ENCODE measurements at places on chromosomes 11 and 22.
A peak's percentile ranks its signal among the peaks of the same experiment; 100 is the strongest.

DNA sequence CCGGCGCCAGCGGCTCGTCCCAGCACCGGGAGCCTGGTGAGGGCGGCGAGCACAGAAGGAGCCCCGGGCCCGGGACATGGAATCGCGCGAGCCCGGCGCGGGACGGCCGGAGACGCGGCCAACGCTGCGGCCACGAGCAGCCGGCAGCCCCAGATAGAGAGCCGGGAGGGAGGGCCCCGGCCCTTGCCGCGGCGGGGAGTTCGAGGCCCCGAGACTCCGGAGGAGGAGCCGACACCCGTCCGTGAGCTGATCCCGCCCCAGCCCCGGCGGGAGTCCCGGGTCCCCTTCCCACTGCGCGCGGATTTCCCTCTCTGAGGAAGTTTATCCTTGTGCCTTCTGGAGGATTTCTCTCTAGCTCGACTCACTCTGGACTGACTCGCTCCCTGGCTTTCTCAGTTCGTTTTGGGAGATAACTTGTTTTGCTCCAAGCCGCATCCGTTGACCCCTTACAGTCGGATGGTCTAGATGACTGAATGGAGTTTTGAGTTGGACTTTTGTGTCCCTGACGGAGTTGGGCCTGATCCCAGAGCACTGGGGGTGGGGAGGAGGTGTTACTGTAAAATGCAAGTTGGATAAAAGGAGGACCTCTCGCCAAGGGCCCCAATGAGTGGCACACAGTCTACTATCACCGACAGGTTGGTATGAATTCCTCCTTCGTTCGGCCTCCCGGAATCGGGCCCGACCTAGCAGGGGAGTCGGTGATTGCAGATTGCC is 585 bp downstream of the ARHGEF12 start:
- peak; percentile 40 for DNase-seq

- DNase-seq = no peak
Observed at GRCh38 chr11:17986007-17986710, 26.7 kb downstream of the SERGEF start.

DNA sequence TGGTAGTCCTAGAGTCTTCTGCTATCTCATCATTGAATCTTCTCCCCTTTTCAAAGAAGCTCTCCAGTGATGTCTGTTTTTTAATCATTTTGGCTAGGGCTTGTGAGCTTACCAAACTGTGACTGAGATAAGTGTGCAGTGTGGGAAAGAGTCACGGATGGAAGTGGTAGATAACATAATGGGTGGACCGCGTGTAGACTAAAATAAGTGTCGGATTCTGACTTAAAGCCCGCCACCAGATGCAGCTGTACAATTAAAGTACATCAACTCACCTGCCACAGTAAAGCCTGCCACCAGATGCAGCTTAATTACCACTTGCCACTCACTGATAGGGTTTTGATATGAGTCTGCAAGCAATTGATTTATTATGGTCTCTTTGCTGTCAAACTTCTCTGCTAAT is 581.5 kb downstream of the LRRC4C start:
- no peak for DNase-seq

DNA sequence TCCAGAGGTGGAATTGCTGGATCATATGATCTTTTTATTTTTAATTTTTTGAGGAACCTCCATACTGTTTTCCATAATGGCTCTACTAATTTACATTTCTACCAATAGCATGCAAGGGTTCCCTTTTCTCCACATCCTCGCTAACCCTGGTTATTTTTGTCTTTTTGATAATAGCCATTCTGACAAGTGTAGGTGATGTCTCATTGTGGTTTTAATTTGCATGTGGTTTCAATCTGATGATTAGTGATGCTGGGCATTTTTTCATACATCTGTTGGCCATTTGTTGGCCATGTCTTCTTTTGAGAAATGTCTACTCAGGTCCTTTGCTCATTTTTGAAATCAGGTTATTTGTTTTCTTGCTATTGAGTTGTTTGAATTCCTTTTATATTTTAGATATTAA is 15.4 kb upstream of the OR4D5 start:
- no peak for DNase-seq

- DNase-seq = no peak
Observed at GRCh38 chr22:46800102-46800857, 37.8 kb downstream of the TBC1D22A start.

DNA sequence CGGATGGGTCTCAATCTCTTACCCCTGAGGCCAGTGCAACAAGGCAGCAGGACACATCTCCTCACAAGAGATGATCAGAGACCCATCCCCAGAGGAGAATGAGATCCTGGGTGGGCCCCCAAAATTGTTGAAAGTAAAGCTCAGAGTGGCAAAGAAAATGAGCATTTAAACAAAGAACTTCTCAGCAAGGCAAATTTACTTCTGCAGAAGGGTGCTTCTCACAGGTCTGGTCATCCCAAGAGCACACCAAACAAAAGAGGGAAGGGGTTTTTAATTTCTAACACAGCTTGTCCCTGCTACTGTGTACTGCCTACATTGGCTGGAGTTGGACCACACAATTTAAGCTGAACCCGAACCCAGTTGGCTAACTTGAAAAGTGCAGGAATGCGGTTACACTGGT is 1628.6 kb upstream of the RAG2 start:
- DNase-seq = no peak

DNA sequence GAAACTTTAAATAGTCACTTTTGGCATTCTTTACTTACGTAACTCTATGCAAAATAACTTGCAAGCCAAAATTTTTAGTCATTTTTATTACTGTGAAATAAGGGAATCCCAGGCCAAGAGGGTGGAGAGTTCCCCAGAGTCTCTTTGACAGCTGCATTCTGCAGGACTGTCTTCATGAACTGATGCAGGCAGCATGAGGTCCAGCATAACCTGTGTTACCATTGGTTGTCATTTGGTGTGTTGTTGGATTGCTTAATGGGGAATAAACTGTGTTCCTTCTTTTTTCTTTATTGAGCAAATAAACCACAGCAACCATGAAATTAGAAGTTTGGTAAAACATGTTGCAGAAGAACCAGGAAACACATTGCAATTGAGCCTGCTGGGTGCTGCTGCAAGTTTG is 24.6 kb downstream of the MMP27 start:
- DNase-seq = no peak

DNA sequence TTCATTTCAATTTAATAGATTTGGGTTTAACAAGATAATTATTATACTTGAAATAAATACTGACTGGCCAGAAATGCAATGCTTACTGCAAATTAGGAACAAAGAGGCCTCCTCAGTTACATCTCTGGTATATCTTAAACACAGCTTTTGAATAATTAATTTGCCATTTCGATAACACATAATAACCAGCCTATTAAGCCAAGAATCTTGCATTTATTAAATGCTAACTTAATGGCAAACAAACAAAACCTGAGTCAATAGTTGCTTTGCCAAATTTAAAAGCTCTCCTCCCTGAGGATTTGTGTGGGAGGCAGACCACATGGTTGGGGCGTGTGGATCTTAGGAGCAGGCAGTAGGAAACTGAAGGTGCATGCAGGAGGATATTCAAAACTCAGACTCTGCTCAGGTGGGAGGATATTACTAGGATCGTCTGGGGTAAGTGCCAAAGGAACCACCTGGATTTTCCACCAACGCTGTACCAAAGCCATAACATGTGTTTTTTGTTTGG is 17.9 kb upstream of the FJX1 start:
- DNase-seq = no peak

GRCh38 chr11:19526119-19526518 is 186.5 kb upstream of the NAV2 start:
- no peak for DNase-seq

DNA sequence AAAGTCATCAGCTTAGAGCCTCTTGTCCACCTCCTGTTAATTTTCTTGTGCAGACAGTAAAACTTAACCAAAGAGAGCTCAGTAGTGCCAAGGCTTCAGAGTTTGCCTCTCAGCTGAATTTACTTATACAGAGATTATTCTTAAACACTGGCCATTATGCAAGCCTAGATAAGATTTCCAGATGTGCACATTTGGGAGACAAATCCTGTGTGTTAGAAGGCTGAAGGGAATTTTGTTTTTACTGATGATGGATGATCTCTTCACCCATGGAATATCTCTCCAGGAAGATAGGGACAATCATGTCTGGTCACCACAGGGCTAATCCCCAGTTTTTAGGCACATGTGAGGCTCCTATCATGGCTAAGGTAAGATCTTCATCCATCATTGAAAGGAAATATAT is 157.6 kb upstream of the FAT3 start:
- no peak for DNase-seq

DNA sequence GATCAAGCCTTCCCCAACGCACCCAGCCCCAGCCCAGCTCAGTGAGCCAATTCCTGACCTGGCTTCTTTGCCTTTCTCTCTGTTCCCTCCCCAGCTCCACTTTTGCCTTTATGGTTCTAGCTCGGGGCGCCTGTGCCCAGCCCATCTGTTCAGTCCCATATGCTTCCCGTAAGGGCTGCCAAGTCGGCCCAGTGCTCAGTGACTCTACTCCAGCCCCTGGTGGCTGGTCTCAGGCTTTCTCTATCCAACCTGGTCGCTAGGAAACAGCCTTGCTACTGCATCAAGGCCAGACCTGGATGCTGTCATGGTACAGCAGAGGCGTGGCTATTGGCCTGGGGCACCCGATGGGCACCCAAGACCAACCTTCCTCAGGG is 178.0 kb downstream of the DSCAML1 start:
- no peak for DNase-seq

GRCh38 chr11:132942611-132943356 is 589.5 kb downstream of the OPCML start:
- peak; percentile 38 for DNase-seq

DNA sequence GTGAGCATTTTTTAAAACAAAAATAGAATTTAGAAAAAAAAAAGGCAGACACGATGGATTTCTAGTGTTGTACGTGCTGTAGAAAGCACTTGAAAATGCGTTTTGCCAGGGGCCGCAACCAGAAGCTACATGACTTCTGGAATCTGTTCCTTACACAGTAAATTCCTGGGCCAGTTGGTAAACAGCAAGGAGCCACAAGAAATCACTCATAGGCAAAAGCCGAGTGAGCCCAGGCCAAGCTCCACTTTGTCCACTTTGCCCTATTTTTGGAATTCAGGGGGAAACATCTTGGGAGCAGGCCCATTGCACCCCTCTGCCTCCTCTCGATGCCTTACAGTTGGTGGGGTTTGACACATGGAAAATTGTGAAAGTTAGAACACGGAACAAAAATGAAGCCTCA is 4.1 kb upstream of the CELSR1 start:
- no peak for DNase-seq

DNA sequence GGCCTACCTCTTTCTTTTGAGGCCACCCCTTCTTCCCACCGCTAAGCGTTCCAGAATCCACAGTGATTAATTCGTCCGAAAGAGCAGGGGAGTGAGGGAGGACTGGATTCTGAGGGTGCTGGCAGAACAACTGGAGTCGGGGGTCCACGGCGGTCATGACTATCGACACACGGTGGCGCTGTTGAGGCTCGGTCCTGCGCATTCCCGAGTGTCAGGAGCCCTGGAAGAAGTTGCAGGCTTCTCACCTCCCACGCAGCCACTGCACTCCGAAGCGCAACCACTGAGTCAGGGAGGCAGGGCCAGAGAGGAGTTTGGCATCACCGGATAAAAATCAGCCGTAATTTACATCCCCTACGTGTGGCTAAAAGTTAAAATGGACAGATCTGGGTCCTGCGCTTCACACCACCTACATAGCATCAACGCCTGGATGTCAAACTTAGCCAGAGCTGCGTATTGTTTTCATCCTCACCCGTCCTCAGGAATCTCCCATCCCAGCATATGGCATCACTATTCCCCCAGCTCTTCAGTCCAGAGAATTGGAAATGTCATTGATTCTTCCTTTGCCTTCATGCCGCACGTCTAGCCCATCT is 10.7 kb upstream of the CTSF start:
- peak; percentile 88 for DNase-seq

GRCh38 chr11:3906166-3906565 is 50.7 kb downstream of the STIM1 start:
- no peak for DNase-seq

- DNase-seq = peak; percentile 74
Observed at GRCh38 chr22:30426388-30427353, 1.1 kb downstream of the MTFP1 start.

DNA sequence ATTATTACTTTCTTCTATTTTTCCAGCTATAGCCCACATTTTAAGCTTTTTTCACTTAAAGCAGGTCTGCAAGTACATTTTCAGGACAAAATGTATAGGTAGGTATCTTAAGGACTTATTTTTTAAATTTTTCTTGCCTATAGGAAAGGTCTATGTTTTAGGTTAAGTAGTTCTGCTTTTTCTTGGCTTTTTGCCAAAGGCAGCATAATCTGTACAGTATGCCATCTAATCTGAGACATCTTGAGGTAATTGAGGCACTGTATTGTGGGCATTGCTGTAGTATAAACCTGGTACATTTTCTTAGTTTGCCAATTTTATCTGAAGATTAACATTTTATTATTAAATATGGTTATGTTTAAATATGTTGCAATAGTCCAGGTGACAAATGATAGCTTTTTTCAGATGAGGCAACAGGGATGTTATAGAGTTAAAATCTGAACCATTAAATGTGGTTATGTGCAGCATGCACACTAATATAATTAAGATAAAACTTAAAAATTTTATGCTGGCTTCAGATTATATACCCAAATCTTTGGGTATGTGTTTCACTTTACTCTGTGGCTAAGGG is 42.9 kb downstream of the QSER1 start:
- no peak for DNase-seq

DNA sequence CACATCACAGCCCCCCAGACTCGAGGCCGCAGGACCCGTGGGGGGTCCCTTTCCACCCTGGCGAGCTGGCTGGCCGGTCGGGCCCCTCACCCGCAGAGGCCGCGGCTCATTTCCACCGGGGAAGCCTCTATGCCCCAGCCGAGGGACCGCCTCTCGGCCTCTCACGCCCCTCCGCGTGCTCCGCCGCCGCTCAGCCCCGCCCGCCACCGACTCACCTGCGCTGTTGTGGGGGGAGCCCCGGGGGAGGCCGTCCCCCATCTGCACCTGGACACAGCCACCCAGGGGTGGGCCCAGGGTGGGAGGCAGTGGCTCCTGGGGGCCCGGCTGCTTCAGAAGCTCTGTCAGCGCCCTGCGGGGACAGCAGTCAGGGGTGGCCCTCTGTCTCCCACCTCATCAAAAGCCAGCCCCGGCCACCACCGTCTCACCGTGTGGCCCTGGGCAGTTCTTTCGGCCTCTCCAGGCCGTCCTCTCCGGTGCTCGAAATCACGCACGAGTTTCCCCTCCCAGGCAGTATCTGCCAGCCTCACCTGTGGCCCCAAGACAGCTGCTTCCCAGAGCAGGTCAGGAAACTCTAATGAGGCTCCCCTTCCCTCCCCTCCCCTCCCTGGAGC is 3.8 kb downstream of the SHISA8 start:
- no peak for DNase-seq

DNA sequence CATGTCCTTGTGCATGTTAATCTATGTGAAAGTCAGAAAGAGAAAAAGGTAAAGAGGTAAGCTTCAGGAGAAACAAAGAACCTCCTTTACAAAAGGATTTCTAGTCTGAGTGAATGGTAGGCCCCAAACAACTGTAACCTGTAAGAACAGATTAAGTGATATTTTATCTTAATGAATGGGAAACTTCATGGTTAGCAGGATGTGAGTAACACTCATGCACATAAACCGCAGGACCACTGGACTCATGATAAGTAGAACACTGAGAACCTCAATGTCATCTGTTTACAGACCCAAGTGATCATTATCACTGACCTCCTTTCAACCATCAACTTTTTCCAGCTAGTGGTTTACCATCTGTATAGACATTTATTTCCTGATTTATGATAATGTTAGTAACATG is 19.9 kb downstream of the OR8G5 start:
- DNase-seq = no peak
